Neural crest cell (in vitro differentiated cells): ENCODE measurements at places on chromosomes 6 and 20.

DNA sequence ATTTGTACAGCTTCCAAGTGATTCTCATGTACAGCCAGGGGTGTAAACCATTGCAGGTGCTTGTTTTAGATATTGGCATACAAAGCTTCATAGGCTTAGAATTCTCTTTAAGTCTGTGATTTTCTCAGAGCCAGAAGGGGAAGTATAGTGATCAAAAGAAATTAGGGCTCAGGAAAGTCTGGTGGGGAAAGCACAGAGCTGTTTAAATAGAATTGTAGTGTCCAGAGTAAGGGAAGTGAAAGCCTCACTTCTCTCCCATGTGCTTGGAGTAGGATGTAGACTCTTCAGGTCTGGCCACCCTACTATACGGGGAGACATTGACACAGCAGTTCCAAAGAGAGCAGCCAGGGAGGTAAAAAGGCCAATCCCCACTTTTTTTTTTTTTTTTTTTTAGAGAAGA is 10.4 kb downstream of the GCNT2 start:
- no peak for DNase-seq

DNA sequence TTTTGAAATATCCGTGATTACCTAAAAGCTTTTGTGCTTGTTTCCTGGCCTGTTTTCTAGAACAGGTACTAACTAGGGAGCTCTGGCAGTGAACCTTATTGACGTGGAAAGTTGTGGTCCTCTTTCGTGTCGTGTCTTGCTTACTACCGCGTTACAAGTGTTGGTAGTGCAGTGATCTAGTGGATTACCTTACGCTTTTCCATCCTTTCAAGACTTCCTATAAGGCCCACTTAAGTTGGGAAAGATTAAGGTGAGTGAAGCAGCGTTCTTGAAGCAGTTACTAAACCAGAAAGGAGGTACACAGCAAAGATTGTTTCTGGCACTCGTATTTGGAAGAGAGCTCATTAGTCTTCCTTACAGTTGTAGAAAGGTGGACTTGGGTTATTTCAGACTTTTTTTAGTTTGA is 1.9 kb downstream of the PNRC1 start:
- DNase-seq: no peak

- DNase-seq: no peak
These were observed 7.6 kb downstream of the SLC44A4 start for GRCh38 chr6:31871046-31871659.

DNA sequence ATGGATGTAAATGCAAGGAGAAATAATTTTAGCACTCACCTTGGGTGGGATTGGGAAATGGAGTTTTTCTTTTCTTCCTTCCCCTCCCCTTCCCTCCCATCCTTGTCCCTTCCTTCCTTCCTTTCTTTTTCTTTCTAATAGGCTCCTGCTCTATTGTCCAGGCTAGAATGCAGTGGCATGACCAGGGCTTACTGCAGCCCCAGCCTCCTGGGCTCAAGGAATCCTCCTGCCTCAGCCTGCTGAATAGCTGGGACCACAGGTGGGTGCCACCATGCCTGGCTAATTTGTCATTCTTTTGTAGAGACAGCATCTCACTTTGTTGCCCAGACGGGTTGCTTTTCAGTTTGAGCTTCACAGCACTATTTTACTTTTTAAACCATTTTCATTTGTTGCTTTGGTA is 21.5 kb upstream of the ATRN start:
- DNase-seq: no peak

GRCh38 chr20:47847884-47848485 is 62.7 kb upstream of the SULF2 start:
- no peak for DNase-seq
